ENCODE measurements at places on chromosomes 11 and 22.

- peak; percentile 93 for DNase-seq
Measured at GRCh38 chr11:47578524-47579494, at the start of the genes KBTBD4 and NDUFS3. Gene KBTBD4, minus strand, starts transcription at chr11:47578970. Its CDS starts 19 bp downstream, at chr11:47578951. Gene NDUFS3, plus strand, starts transcription at chr11:47579074. Its CDS starts 18 bp downstream, at chr11:47579092.

DNA sequence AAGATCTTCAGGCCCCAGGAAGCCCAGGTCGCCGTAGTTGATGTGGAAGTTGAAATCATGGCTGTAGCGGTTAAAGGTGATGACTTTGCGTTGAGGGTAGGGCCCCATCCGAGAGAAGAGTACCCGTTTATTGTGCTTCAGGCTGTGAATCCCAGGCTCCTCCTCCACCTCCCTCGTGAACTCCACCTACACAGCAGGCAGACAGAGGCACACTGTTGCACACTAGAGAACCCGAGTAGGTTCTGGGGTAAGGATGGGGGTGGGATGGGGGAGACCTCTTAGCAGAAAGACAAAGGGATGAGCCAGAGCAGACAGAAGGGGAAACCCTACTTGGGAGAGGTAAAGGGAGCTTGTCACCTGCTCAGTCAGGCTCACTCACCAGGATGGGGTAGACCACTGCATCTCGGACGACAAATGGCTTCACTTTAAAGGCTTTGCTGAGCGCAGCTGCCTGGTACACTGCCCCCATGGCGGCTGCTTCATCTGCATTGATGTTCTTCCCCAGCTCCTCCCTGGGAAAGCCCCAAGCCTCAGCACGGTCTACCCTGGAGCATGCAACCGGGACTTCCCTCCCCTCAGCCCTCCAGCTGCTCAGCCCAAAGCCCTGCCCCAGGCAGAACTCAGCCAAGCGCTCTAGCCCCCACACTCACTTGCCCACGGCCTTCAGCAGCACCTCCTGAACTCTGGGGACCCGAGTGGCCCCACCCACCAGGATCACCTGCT, 5.4 kb downstream of the HYOU1 start:
- DNase-seq: no peak

GRCh38 chr11:86360775-86361395, 13.8 kb upstream of the CCDC81 start:
- no peak for DNase-seq

DNA sequence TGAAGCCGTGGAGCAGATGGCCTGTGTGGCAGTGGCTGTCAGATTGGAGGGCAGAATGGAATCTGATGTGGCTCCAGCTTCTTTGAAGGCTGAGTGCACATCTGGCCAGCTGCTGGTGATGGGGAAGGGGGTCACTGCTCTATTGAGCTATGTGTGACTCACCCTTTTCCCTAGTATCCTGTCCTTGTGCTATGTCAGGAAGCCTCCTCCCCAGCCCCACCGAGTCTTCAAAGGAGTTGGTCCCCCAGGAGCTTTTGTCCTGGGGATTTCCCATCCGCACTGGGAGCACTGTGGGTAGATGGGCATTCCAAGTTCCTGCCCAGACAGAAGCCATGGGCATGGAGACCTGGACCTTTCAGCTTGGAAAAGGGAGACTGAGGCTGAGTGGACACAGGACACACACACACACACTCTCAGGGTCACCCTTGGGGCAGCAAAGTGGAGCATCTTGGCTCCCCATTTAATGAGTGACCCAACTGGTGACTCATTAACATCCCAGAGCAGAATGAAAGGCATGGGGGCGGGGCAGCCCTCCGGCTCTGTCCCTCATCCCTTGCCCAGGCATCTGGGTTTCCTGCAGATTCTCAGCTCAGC, 3.3 kb downstream of the SERPINH1 start:
- DNase-seq: no peak

DNA sequence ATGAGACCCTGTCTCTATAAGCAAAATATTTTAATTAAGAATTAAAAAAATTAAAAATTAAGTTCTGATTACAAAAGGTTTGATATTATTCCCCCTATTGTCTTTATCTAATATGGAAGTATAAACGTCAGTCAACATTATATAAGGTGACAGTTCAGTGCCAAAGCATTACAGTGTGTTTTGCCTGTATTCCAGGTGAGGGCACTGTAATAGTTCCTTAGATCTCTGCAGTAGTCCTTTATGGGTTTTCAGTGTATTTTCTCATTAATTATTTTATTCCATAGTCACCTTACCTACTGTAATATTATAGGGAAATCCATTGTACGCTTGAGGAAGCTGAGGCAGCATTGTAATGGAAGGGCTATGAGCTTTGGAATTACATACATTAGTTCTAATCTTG, 33.0 kb downstream of the FAR1 start:
- DNase-seq: no peak

- no peak for DNase-seq
Measured at GRCh38 chr11:80084608-80085007, 643.8 kb upstream of the TENM4 start.

GRCh38 chr11:118318581-118319336, 14.2 kb downstream of the CD3E start:
- no peak for DNase-seq

DNA sequence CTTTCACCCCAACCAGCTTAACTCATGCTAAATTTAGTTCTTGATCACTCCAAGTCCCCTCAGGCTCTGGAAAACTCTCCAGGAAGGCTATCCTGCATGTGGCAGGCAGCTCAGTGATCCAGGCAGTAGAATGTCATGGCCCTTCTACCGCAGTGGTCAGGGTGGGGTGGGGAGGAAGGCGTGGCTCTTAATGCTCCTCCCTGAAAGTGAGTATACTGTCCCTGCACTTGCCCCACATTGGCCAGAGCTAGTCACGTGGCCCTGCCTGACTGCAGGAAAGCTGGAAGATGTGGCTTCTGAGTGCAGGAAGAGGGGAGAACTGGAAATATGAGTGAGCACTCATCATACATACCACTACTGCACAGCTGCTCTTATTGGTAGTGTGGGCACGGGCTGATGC, 102.1 kb downstream of the GRAMD1B start:
- no peak for DNase-seq

GRCh38 chr11:36512016-36512415, 1.9 kb upstream of the TRAF6 start:
- DNase-seq: no peak

- DNase-seq: no peak
Measured at GRCh38 chr11:35593143-35593542, 25.1 kb upstream of the FJX1 start.

GRCh38 chr11:9092072-9092471, 673 bp upstream of the SCUBE2 start:
- DNase-seq: no peak

- DNase-seq: no peak
Measured at GRCh38 chr11:21628641-21629040, 564.2 kb upstream of the ANO5 start.

- no peak for DNase-seq
Measured at GRCh38 chr11:5624489-5625279, at the start of gene TRIM34. Gene TRIM34, plus strand, starts transcription at chr11:5625001. Its CDS starts 7,331 bp downstream, at chr11:5632332.

GRCh38 chr11:10303558-10304363, 1.1 kb upstream of the ADM start:
- DNase-seq: peak; percentile 29

DNA sequence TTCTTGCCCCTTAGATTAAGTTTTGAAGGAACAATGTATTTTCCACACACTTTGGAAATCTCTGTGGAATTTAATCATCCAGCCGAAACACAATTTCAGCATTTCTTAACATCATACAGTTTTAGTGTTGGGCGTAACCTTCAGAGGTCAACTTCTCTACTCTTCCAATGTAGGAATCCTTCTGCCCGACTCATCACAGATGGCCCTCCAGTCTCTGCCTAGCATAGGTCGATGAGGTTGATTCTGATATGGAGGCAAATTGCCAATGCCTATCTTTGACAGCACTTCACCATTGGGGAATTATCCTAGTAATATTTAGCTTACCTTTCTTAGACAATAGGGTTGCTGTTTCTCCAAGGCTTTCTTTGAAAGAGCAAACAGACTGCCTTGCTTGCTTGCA, 175.7 kb upstream of the TTC12 start:
- DNase-seq: no peak

- DNase-seq: no peak
Measured at GRCh38 chr22:24335496-24335895, 64.9 kb downstream of the SPECC1L start.

GRCh38 chr22:37308385-37309200, 26.3 kb downstream of the CYTH4 start:
- DNase-seq: no peak

DNA sequence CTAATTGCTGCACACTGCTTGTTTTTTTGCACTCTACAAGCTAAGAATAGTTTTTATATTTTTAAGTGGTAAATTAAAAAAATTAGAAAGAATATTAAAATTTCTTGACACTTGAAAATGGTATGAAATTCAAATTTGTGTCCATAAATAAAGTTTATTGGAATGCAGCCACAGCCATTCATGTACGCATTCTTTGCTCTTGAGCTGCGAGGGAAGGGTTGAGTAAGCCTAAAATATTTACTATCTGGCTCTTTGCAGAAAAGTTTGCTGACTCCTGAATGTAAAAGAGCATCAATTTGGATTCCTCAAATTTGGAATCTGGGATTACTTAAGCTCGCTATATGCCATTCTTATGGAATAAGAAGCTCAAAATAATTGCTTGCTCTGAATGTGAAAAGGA, 3.4 kb upstream of the ADAMTS8 start:
- DNase-seq: no peak

GRCh38 chr22:36891646-36892045, 21.8 kb upstream of the CSF2RB start:
- no peak for DNase-seq

DNA sequence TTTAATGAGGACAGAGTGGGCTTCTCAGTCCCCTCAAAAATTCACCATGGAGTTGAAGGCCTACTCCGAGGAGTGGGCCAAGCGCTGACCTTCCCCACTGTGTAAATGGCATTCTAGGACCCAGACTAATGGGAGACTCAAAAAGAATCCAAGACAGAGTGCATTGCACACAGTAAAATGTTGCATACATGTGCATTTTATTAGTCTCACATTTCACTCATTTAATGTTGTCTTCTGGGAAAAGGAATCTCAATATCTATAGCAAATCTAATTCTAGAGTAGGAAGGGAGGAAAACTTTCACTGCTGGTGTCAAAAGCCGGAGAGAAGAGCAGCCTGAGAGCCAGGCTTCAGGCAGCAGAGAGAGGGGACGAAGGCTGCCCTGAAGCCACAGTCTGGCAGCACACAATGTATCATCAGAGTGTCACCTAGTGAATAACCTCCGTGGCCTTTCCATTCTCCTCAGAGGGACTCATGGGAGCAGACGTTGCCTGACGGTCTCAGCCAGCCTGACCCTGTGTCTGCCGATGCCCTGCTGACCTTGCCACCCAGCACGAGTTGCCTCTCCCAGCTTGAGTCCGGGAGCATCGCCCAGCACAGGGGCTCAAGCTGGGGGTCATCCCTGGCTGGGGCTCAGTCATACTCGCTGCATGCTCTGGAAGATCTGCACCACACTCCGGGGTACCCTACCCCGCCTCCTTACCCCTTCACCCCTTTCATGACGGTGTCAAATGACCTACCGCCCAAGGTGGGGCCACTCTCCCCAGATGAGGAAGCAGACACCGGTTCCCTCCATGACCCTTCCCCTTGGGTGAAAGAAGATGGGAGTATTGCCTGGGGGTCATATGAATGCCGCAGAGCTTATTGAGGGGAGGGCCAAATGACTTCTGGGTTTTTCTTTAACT, 12.9 kb upstream of the POU2AF3 start:
- no peak for DNase-seq

- no peak for DNase-seq
Measured at GRCh38 chr11:61279934-61280659, 15.0 kb downstream of the VWCE start.

- DNase-seq: no peak
Measured at GRCh38 chr11:1087961-1088926, 13.6 kb downstream of the MUC2 start.

DNA sequence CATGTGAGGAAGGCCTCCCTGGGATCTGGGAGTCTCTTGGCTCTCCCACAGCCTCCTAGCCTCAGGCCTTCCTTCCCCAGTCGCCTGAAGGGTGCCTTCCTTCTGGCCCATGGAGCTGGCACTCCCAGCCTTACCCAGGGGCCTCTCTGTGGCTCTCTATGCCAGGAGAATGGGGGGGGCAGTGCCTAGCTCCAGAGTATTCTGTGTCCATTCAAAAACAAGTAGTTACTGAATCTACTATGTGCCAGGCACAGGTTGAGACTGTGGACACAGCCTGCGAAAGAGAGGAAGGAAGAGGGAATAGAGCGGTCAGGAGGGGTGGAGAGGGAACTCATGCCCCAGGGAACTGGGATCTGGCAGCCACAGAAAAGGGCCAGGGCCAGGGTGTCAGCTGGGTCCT, 2.7 kb upstream of the PLA2G3 start:
- no peak for DNase-seq

Measured in NCI-H1105 (cell line).